Stimulated activated CD4-positive, alpha-beta T cell treated with anti-CD3 and anti-CD28 coated beads, Interleukin-1b, Interleukin-23, amount 100 ng/mL, for 1 hour (primary cell): ENCODE measurements at places on chromosomes 11 and 22.
A peak's percentile ranks its signal among the peaks of the same experiment; 100 is the strongest.

DNA sequence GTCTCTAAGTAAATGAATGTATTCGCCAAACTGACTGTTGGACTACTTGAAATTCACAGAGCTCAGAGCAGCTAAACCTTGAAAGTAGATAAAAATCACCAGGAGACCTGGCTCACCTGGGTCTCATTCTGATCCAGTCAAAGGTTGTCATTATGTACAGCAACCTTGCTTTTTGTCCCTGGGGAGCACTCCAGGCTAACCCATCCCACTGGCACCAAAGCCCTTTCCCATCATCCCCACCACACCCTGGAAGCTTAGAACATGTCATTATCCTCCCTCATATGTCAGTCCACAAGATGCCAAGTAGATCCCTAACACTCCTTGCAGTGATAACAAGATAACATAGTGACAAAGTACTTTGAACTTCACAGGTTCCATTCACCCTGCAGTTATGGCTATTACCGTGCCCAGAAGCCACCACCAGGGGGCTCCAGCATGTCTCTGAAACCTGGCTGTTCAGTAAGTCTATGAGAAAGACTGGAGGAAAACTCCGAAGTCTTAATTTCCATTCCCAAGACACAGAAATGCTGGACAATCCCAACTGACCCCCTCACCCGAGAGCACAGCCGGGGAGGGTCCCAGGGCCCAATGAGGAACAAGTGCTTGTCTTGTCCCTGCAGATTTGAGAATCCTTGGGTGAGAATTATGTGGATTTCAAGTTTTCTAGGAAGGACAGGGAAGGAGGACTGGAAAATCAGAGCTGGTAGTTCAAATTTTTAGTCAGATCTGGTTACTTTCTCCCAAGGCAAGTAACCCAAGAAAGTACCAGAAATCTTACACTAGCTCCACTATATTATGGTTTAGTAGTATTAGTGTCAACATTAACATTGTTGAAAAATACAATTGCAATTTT, 43.0 kb upstream of the USP47 start:
- DNase-seq = peak; percentile 27

DNA sequence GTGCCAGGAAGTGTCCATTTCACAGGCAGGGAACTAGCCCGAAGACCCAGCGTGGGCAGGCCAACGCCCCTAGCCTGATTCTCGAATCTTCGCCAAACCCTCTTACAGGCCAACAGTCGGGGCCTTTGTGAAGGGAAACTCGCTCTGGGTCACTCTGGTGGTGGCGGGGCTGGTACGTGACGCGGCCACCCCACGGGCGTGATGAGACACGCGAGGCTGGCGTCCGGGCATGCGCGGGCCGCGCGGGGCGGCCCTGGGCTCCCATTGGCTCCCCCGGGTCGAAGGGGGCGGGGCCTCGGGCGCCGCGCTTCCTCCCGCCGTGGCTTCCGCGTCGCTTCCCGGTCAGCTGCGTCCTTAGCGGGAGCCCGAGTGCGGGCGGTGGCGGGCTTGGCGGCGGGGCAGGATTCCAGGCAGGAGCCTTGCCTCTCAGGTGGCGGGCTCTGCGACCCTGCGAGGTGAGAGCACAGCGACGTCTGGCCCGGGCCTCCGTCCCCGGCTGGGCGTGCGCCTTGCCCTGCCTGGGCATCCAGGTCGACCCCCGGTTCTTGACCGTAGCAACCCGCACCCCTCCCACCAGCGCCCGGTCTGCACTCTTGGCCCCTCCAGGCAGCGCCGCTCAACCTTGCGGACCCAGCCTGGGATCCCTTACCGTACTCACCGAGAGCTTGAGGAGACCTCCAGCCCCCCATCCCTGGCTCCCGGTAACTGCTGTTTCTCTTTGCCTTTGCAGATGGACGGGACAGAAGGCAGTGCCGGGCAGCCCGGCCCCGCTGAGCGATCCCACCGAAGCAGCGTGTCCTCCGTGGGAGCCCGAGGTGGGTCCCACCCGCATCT, at the start of gene FRMD8:
Gene FRMD8, plus strand, starts transcription at position 331 of the 834 bp plus-strand sequence. Its CDS starts 400 bp downstream, at position 731.
- DNase-seq = peak; percentile 81

DNA sequence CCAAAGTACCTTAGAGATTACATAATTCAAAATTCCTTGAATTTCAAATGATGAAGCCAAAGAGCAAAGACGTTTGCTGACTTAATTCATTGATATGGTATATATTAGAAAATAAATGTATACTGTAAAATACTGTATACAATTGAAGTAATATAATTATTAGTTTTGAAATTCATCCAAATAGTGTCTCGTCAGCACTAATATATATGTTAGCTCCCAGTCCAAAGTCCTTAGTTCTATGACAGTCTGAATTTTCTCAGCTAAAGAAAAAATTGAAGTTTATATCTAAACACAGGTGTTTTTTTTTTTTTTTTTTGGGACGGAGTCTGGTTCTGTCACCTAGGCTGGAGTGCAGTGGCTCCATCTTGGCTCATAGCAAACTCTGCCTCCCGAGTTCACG, 431.3 kb downstream of the CNTN5 start:
- DNase-seq = no peak

- DNase-seq = no peak
These were observed 9.3 kb upstream of the ADORA2A start for GRCh38 chr22:24417901-24418641.

GRCh38 chr22:19522190-19522880, 1.9 kb downstream of the CLDN5 start:
- no peak for DNase-seq

DNA sequence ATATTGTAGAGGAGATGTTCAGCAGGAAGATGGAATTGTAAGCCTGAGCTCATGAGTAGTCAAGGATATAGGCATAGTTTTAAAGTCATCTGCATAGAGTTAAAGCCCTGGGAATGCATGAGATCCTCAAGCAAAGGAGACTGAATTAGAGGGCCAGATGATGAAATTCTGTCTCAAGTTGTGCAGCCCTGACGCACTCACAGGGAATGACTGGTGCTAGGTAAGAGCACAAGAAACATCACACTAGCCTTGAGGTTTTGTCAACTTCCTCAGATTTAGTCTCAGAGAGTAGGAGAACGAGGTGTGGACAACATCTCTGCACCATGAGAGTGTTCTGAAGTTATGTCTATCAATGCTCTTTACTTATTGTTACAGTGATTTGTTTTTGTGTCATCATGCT, 5.8 kb downstream of the RAB38 start:
- DNase-seq = no peak

DNA sequence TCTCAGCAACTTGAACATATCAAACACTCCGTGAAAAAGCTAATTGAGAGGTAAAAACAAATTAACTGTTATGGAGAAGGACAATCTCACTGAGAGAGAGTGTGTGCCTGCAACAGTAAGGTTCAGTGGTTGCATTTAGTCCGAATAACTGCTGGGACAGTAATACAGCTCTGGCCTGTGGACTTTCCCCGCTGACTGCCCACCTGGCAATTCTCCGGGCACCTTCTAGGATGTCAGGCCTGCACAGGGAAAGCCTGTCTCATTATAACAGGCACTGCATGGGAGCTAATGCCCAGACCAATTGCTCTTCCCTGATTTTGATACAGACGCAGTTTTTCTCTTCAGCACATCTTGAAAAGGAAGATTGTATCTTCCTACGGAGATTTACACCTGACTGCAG, 251.0 kb downstream of the DCDC1 start:
- no peak for DNase-seq

DNA sequence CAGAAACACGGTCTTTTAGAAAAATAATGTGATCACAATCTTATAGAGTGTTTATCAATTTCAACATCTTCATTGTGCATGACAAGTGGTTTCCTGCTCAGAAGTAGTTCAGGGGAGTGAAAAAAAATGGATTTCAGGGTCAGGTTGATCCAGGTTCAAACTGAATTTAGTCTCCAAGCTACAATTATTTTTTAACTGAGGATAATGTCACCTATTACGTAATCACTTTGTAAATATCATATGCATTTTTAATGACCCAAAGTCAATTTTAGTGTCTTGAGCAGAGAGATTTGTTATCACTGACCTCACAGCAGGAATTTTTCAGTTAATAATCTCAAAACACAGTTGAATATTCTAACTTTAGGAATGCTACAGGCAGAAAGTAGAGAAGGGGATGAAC, 627.2 kb upstream of the LUZP2 start:
- no peak for DNase-seq

DNA sequence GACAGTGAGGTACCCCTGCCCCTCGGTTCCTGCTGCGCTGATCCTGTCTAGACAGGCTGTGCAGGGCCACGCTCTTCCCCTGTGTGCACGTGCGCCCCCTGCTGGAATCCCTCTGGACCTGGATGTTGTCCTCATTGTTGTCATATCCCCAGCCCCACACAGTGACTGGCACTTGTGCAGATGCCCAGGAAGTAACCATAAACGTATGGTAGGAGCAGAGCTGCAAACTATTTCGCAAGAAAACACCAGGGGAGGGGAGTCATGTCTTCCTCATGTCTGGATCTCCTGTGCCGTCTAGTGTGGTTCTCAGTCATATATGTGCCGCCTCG, 114.7 kb downstream of the CRYBB2 start:
- DNase-seq = peak; percentile 1

GRCh38 chr11:120235024-120235628, 4.8 kb upstream of the POU2F3 start:
- DNase-seq = peak; percentile 29

DNA sequence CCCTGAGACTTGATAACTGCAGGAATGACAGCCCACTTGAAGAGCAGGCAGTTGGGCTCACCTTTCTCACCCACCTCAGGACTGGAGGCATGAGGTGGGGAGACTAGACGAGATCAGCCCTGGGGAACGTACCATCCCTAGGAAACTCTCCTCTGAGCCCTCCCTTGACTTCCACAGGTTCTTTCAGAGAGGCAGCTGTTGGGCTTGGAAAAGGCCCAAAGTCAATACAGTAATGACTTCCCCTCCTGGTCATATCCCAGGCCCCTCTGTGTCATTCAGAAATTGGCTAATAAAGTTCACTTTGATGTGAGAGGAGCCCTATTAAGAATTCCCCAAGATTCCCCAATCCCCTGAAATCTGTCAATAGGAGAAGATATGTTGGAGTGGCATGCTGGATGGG, 5.8 kb upstream of the NECTIN1 start:
- DNase-seq = no peak

DNA sequence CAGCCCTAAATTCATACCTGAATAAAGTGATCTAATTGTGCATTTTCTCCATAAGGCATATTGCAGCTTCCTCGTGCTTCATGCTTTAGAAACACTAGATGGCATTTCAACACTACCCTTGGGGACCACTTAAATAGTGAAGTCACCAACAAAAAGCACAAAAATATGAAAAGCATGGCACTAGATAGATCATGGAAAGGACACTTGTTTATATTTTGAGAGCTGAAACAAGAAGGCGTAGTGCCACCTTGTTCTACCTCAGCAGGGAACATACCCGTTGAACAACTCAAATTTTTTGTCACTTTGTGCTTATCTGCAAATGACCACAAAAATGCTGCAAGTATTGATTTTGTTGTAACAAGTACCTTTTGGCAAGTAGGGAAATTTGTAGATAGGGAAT, 8.6 kb downstream of the TBCEL start:
- DNase-seq = no peak

- DNase-seq = no peak
These were observed 80.7 kb upstream of the NCAM1 start for GRCh38 chr11:112880495-112880894.

- no peak for DNase-seq
These were observed 754.4 kb upstream of the RAG2 start for GRCh38 chr11:37352485-37352884.

- DNase-seq = no peak
These were observed 8.7 kb downstream of the CCDC83 start for GRCh38 chr11:85863855-85864254.

- DNase-seq = no peak
These were observed 1.9 kb upstream of the MOGAT2 start for GRCh38 chr11:75715688-75716087.

GRCh38 chr22:22168190-22168940, 76.2 kb upstream of the VPREB1 start:
- DNase-seq = no peak

GRCh38 chr22:23520863-23521440, 59.1 kb downstream of the IGLL1 start:
- DNase-seq = no peak

- DNase-seq = no peak
These were observed 312.3 kb downstream of the MN1 start for GRCh38 chr22:27489178-27489675.

- no peak for DNase-seq
These were observed at the start of gene SYT9 for GRCh38 chr11:7251836-7252682. TSS of gene SYT9 (plus strand) at chr11:7251904. CDS start at chr11:7252187, 283 bp downstream.

GRCh38 chr11:14396273-14396672, 37.3 kb upstream of the RRAS2 start:
- DNase-seq = no peak

- DNase-seq = no peak
These were observed 30.5 kb downstream of the MRGPRD start for GRCh38 chr11:68950270-68950669.

GRCh38 chr22:41417622-41418390, 28.8 kb downstream of the TOB2 start:
- DNase-seq = no peak

DNA sequence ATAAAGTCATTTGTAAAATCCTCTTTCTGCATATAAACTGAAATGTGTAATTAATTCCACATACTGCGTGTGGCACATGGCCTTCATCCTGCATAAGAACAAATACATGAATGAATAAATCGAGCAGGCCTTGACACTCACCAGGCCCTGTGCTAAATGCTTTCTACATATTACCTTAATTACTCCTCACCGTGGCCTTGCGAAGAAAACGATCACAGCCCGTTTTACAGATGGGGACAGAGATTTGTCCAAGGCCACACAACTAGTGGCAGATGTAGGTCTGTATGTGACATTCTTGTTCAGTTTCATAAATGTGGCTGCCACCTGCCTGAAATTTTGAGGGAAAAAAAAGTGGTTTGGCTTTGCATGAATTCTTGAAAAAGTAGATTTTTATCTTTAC, 5.8 kb upstream of the CCND1 start:
- DNase-seq = no peak

GRCh38 chr11:102802341-102802740, 4.4 kb upstream of the MMP1 start:
- no peak for DNase-seq

DNA sequence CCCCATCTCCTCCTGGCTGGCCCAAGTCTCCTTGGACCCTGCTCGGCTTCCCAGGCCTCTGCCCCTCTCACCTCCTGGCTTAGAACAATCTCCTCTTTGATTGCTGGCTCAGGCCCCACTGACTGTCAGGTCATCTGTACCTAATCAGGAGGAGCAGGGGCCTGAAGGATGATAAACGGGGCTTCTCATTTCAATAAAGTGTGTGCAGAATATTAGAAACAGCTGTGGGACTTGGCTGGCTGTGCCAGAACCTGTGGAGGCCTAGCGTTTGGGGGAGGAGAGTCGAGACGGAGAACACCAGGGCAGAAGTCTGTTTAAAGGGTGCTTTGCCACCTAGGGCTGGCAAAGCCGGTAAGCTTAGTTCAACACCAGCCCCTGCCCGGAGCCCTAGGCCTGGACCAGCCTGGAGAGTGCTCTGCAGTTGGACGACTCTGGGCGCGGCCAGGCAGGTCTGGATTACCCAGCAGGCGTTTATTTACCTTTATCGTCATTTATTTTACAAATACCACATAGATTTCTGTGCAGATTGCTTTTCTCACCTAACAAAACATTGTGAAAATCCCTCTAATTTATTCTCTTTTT, 10.1 kb upstream of the VSIG10L2 start:
- DNase-seq = no peak

GRCh38 chr11:86511086-86511551, 136.4 kb downstream of the CCDC81 start:
- no peak for DNase-seq
